Cortex of kidney (tissue), 1 donor: ENCODE measurements at places on chromosomes 6 and 20.

DNA sequence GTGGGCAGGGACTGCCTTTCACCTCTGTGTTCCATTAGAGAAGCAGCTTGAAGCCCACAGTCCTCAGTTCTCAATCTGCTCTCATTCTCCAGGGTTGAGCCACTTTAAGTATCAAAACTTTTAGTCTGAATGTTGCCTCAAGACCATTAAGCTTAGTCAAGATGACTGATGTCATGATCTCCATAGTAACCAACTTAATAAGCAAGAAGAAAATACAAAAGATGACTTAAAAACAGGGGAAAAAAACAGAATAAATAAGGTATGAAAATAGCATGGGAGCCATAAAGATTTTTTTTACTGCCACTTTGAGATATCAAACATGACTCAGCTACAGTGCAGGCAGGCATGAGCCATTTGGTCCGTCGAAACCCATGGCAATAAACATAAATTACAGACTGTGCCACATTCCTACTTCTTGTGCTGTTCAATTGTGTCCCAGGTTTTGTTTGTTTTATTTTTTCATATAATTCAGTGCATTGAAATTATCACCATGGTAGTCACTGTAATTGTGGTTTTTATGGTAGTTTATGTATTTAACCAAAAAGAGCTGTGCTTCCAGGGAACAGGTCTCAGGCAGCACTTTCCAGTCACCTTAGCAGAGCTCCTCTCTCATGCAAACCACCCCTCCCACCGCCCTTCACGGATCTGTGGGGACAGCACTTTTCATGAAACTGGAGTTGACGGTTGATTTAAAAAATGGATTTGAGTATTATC, 156.5 kb upstream of the INSM1 start:
- DNase-seq: no peak

GRCh38 chr6:146581968-146582367, 16.8 kb upstream of the ADGB start:
- DNase-seq: no peak

DNA sequence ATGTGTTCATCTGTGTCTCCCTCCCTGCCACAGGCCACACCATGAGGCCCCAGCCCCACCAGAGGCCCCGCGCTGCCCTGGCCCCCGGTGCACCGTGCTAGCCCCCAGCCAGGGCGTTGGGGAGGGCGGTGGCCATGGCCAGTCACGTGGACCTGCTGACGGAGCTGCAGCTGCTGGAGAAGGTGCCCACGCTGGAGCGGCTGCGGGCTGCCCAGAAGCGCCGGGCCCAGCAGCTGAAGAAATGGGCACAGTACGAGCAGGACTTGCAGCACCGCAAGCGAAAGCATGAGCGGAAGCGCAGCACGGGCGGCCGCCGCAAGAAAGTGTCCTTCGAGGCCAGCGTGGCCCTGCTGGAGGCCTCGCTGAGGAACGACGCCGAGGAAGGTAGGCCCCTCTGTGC, 30.3 kb downstream of the PPP1R16B start:
- no peak for DNase-seq

DNA sequence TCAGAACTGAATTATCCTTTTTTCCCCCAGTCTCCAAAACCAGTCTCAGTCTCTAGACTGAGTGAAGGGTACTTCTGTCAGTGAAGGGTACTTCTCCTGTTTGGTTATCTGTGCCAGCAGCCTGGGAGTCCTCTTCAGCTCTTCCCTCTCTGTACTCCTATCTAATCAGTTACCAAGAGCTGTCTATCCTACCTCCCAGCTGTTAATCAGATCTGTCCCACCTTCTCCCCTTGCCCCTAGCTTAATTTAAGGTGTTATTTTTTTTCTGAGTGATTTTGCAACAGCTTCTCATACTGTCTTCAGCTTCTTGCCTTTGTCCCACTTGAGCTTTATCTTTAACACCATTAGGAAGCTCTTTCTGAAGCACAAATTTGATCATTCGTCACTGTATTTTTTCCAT, 491.9 kb upstream of the SOX4 start:
- DNase-seq: no peak

DNA sequence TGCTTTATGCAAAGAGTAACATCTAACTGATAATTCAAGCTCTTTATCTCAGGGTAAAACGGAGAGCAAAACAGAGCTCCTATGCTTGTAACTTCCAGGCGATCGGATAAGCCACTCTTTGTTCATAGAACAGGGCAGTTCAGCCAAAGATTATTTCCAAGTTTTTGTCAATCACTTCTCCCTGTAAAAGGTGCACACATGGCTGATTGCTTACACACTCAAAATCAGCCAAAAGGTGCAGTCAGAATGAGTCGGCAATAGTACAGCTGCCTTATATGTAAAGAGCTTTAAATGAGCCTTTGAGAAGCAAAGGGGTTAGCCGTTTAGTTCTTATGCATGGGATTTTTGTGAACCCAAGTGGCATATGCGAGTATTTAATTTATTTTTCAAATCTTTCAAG, 449.6 kb upstream of the POU3F2 start:
- DNase-seq: no peak

DNA sequence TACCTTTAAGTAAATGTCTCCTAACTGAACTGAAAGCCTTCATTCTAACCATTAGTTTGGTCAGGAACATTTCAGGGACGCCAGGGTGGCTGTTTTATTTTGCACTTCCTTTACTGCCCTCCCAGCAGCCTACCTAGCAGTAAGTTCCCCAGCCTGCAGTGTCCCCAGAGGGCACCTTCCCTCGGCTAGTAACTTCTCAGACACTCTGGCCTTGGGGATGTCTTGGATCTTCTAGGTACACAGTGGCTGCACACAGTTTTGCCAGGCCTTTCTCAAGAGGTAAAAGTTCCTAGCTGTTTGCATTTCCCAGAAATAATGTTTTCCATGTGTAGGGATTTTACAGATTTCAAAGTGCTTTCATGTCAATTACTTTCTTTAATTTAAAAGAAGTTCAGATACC, 378 bp upstream of the LAMA2 start:
- DNase-seq: no peak

- DNase-seq: no peak
Measured at GRCh38 chr6:109325400-109325801, 56.9 kb downstream of the CD164 start.

- no peak for DNase-seq
Measured at GRCh38 chr20:53850319-53850718, 220.1 kb downstream of the BCAS1 start.

DNA sequence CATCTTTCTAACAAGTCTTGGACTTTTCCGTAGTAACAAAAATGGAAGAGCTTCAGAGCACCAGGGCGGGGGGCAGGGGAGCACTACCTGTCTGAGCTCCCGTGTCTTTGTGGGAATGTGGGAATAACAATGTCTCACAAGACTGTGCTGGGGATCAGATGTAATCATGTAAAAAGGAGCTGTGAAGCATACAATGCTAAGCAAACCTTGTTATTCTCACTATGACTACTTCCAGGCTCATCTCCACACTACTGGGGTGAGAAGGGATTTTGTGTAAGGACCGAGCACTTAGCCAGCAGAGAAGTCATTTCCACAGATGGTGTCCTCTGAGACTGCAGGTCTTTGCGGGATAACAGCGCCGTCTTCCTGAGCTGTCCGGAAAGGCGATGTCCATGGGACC, 27.1 kb downstream of the PRR18 start:
- no peak for DNase-seq

GRCh38 chr20:15899967-15900366, 673.3 kb downstream of the KIF16B start:
- DNase-seq: no peak

DNA sequence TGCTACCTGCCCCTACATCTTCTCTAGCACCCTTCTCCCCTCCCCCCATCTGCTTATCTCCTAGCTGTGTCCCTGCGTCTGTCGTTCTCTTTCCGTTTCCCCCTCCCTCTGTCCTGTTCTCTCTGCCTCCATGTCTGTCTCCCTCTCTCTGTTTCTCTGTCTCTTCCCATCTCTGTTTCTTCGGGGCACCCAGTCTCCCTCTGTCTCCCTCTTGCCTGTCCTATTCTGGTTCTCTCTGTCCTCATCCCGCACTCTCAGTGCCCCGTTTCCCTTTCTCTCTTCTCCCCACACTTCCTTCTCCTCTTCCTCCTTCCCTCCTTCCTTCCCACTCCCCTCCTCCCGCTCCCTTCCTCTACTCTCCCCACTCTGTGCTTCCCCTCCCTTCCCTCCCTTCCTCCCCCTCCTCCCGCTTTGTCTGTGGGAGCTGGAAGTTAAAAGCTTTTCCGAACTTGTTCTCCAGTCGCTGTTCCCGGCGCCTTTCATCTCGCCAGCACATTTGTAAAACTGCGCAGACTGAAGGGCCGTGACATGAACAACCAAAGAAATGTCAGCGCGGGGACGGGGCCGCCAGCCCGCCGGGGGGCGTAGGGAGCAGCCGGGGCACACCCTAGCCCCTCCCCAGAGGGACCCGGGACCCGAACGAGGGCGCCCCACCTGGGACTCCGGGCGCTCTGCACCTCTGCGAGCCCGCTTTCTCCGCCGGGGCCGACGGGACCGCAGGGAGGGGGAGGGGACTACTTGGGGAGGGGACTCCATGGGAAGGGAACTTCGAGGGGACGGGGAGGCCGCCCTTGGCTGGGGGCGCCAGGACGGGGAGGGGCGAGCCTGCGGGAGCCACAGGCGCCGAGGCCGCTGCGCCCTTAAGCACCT, 4.0 kb upstream of the CDH22 start:
- DNase-seq: no peak

GRCh38 chr20:31830406-31830981, 11.3 kb downstream of the MYLK2 start:
- DNase-seq: no peak

DNA sequence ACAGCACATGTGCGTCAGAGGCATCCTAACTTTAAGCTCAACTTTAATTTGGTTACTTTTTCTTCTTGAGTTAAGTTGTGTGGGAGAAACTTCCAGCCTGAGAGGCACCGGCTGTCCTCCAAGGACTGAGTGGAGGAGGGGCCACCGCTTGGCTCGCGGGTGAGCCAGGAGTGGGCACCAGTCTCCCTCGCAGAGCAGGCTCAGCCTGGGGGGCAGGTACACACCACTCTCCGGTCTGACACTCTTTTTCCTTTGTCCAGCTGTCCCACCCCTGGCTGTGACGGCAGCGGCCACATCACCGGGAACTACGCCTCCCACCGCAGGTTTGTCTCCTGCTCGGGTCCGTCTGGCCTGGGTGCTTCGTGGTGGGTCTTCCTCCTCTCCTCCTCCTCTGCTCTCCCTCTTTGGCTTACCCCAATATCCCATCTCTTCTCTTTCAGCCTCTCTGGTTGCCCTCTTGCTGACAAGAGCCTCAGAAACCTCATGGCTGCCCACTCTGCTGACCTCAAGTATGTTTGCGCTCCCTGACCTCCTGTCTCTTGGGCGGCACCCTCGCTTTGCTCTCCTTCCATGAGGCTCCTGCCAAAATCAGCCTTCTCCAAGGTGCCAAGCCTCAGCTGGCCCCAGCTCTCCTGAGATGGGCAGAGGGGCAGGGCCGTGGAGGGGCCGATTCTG, 32.6 kb upstream of the PCMTD2 start:
- DNase-seq: no peak

DNA sequence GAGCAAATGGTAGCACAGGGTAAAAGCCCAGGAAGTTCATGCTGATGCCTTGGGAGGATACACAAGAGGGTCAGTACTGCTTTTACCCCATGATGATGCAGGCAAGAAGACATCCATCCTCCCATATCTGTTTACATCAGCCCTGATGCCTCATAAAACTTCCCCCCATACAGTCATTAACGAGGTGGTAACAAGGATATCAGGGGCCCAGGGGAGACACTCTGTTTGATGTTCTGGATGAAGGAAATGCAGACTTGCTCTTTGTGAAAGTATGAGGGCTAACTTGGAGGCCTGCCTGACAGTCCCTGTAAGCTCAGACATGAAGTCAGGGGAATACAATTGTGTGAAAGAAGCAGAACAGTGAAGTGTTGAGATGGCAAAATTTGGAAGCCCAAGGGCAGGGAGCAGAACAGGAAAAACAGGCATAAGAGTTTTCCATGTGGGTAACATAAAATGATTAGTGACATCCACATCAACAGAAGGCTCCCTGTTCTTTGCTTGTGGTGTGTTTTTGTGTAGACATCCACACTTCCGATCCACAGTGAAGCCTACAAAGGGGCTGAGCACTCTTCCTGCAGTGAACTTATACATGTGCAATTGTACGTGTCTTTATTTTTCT, 813.4 kb downstream of the MAFB start:
- no peak for DNase-seq

GRCh38 chr20:58069207-58069606, 159.2 kb downstream of the ANKRD60 start:
- no peak for DNase-seq

DNA sequence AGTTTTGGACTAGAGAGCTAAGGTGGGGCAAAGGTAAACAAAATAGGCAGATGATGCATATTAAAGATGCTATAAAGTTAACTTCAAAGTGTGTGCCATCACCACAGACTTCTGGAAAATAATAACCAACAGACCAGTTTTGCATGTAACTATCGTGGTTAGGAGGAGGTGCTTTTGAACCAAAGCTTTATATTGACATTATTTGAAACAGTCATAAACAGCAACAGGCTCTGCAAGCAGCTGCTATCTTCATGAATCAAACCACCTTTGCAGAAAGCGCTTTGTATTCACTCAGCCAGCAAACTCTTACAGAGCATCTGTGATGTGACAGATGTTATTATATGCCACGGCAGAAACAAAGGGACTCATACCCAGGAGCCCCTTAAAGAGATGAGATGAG, 81.9 kb downstream of the CRYBG1 start:
- no peak for DNase-seq

GRCh38 chr6:146827216-146827928, 228.6 kb downstream of the ADGB start:
- no peak for DNase-seq

GRCh38 chr6:75993236-75994162, 79.0 kb downstream of the IMPG1 start:
- DNase-seq: no peak

DNA sequence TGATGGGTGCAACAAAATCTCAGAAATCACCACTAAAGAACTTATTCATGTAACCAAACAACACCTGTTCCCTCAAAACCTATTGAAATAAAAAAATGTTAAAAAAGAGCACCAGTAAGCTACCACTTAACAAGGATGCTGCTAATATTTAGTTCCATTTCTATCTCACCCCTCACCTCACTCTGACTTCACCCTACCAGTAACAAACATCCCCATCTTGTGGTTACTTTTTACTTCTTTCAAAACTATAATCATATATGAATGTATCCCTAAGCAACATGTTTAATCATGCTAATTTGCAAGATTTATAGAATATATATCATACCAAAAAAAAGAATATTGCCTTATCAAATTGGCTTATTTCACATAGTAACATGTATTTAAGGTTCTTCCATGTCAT, 27.4 kb upstream of the SLC24A3 start:
- DNase-seq: no peak

GRCh38 chr6:167140589-167141474, 16.9 kb downstream of the GPR31 start:
- DNase-seq: no peak

- no peak for DNase-seq
Measured at GRCh38 chr20:38132156-38132909, 32.7 kb downstream of the TGM2 start.

GRCh38 chr6:30075790-30076732, 492 bp upstream of the RNF39 start:
- no peak for DNase-seq

DNA sequence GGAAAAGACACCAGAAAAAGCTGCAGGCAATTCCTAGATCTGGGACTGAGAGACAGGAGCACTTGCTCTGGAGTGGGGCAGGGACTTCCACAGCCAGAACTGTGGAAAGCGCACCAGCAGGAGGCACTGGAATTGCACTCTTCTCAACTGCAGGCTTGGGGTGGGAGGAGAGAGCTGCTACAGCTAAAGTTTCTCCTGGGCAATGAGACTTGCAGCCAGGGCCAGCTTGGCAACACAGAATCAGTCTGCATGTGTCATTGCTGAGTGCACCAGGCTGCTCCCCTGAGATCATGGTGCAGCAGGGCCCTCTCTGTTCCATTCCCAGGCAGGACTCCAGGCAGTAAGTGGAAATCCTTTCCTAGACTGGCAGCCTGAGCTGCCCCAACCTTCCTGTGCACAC, 145.8 kb downstream of the INSM1 start:
- DNase-seq: no peak
